ENCODE measurements at places on chromosomes 13 and 19.

DNA sequence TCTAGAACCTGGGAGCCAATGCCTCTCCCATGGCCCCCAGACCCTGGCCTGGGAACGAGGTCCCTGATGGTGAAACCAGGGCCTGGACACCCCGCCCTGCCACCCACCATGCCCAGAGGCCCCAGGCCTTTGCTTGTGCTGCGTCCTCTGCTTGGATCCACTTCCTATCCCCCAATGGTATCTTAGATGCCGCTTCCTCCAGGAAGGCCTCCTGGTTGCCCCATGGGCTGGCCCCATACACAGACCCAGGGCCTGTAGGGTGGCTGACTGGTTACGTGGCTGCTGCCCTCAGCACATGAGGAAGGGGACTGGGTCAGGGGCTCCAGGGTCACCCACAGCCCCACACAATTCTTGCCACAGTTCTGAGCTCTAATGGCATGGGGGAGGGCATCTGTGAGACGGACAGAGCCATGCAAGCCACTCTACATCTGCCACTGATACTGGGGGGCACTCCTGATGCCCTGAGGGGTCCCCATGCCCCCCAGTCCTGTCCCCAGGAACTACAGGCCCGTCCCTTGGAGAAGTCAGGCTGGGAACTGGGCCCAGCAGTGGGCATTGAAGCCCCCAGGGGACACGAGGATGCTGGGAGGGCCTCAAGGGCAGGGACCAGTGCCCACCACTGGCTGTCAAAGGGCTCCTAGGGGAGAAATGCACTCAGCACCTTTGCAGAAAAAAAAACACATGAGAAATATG lies 5.0 kb downstream of the RPL36 start:
- DNase-seq = no peak

GRCh38 chr19:42206871-42207755 lies 10.4 kb downstream of the DEDD2 start:
- no peak for DNase-seq

DNA sequence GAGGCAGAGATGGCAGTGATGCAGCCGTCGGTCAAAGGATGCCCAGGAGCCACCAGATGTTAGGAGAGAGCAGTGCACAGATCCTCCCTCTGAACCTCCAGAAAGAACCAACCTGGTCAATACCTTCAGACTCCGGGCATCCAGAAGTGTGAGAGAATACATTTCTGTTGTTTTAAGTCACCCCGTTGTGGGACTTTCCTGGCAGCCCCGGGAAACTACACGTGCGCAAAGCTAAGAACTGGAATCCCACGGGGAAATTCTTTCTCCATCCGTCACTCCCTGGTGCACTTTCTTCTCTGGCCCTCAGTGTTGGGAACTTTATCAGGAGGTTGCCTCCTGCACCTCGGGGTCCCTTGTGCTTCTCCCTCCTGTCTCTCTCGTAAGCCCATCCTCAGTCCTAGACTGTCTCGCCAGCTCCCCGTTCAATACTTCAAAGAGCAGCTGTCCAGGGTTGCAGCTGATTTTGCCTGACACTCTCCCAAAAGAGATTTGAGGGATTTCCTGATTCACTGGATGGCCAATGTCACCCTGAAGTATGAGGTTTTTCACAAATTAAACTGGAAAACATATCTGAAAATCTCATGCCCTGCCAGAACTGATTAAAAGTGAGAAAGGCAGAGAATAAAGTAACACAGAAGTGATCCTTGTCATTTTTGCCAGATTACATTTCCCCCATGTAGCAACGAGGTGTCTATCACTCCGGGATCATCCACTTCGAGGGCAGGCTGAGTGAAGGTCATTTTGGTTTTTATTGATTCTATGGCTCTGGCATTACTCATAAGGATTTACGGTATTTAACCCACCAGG lies 136.8 kb downstream of the DCT start:
- DNase-seq = peak; percentile 42

DNA sequence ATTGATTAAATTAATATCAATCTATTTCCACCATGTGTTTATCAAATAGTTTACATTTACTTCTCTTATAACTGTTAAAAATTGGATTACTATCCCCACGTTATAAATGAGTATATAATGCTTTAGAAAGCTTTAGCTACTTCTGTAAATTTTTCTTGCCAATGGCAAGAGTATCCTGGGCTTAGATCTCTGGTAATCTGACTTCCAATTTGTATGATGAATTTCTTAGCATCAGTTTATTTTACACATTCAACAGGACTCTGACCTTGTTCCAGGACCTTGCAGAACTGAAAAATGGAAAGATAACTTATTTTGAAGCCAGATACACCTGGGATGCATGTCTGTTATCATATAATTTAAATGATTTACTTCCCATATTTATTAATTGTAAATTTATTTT lies 2759.4 kb downstream of the PCDH9 start:
- no peak for DNase-seq

GRCh38 chr19:2060884-2061494 lies 9.9 kb upstream of the MKNK2 start:
- DNase-seq = no peak

GRCh38 chr13:75326173-75327134 lies 155.5 kb downstream of the TBC1D4 start:
- DNase-seq = peak; percentile 5

DNA sequence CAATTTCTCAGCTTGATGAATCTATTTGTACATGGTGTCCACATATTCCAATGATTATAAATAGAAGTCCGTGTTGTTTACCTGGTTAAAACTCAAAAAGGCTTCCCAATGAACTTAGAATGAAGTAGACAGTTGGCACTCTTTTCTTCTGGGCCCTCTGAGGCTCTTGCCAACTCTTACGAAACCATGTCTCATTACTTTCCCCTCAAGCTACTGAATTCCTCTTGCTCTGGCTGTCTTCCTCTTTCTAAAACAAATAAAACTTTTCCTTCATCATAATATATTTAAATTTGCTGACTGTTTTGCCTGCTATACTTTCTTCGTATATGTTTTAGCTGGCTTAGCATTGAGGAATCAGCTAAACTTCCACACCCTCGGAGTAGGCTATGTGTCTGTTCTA lies 139.7 kb downstream of the SLITRK6 start:
- no peak for DNase-seq

DNA sequence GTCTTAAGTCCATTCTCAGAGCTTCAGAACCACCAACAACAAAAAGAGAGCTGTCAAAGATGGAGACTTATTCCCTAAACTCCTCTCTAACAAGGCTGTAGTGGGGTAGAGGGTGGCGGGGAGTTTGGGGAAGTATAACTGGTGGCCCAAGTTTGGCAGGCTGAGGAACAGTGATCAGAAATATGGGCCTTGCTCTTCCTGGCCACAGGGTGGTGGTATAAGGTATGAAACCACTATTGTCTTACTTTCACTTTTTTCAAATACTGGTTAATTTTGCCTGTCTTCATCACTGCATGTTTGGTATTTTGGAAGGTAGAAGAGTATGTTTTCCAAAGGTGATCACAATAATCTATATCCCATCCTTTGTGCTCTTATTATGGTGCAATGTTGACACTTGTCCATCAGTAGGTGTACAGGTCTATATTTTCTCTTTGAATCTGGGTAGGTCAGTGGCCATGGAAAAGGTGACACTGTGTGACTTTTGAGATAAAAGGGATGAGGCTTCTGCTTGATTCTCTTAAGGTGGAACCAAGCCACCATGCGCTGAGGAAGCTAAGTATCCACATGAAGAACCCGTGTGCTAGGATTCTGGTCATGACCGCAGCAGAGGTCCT lies 23.2 kb upstream of the GPC5 start:
- no peak for DNase-seq

DNA sequence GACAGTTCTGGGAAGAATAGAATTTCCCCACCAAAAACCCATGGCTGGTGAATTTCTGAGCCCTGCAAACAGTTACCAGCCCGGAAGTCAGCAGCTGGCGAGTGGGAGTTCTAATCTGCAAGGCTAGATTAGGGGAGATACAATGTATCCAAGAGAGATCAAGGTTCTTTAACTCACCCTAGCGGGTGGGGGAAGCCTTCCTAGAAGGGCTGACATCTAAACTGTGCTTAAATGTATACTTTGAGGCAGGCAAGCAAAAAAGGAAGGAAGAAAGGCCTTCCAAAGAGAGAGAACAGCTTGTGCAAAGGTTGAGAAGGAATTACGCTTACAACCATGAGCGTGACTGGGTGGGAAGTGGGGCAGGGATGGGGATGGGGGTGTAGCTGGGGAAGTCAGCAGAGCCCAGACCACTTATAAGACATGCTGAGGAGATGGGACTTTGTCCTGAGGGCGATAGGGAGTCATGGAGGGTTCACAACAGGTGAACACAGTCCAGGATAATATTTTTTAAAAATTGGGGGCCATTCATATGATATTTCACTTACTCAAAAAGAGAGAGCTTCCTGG lies 20.8 kb upstream of the ZNRF4 start:
- no peak for DNase-seq

DNA sequence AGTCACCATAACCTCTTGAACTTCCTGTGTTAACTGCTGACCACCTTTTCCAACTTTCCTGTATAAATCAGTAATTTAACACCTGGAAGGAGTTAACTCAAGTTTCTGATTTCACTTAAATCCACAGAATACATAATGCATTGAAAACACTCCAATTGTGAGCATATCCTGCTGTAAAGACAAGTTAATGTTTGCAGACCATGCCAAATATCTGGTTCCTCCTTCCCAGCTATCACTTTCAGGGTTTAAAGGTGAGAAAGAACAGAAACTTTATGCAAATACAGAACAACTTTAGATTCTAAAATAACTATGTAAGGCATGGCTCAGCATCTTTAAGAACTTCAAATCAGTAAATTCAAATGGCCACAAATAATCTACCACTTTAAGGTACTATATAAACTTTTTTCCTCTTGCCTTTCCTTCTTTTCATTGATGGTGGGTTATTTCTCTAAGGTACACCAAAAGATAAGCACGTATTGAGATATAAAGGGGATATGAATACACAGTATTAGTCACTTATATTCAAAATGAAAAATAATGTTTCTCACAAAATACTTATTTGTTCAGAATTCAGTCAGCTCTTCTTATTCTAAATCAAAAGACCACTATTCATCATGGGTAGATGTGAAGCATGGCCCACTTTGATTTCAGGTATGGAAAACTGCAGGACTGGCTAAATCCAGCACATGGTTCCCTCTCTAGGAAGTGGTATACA lies 6.6 kb upstream of the TPTE2 start:
- no peak for DNase-seq

- no peak for DNase-seq
Measured at GRCh38 chr13:50377726-50378270, 362.6 kb downstream of the KCNRG start.

- DNase-seq = no peak
Measured at GRCh38 chr19:30374539-30374864, 2.3 kb downstream of the ZNF536 start.

GRCh38 chr19:30154410-30154809 lies 212.4 kb downstream of the URI1 start:
- DNase-seq = no peak

- DNase-seq = no peak
Measured at GRCh38 chr19:38528213-38528755, 89.5 kb downstream of the MAP4K1 start.

DNA sequence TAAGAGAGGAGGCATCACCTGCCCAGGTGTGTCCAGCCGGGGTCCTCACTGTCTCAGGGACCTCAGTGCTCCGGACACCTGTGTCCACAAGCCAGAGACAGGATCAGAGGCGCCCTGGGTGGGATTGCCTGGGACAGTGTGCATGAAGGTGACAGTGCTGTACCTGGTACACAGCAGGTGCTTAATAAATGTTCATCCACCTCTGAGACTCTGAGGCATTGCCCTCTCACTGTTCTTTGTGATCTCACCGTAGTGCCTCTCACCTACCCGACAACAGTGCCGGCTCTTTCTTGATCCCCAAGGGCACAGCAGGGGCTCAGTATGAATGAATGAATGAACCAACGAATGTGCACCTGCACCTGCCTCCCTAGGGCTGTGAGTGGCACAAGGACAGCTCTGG lies 9.2 kb downstream of the RDH13 start:
- no peak for DNase-seq

DNA sequence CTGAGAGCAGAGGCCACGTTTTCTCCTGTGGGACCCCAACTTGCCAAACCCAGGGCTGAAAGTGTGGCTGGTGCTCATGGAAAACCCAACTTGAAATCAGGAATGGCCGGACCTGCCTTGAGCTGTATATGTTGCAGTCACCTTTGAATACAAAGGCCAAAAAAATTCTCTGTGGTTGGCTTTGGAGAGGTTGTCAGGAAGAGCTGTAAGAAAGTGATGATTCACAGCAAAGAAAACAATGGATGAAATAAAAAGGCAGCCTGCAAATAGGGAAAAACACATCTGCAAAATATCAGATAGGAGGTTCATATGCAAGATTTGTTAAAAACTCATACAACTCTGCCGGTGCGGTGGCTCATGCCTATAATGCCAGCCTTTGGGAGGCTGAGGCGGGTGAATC lies 715.8 kb downstream of the UQCRFS1 start:
- no peak for DNase-seq

- DNase-seq = no peak
Measured at GRCh38 chr19:54947381-54947780, at the start of gene NLRP7. Gene NLRP7 (minus strand): TSS chr19:54947530.

DNA sequence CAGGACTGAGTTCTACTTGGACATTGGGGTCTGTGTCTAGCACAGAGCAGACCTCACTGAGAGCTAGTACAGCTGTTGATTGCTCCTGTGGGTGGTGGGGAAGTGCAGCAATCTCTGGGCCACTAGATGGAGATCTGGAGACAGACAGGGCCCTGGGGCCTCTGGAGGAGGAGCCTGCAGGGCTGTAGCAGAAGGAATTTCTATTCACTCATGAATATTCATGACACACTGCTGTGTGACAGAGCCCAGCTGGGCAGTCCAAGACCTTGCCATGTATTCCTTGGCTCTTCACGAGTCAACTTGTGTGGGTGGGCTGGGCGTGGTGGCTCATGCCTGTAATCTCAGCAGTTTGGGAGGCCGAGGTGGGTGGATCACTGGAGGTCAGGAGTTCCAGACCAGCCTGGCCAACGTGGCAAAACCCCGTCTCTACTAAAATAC lies 37.5 kb downstream of the SUGP2 start:
- DNase-seq = peak; percentile 79

DNA sequence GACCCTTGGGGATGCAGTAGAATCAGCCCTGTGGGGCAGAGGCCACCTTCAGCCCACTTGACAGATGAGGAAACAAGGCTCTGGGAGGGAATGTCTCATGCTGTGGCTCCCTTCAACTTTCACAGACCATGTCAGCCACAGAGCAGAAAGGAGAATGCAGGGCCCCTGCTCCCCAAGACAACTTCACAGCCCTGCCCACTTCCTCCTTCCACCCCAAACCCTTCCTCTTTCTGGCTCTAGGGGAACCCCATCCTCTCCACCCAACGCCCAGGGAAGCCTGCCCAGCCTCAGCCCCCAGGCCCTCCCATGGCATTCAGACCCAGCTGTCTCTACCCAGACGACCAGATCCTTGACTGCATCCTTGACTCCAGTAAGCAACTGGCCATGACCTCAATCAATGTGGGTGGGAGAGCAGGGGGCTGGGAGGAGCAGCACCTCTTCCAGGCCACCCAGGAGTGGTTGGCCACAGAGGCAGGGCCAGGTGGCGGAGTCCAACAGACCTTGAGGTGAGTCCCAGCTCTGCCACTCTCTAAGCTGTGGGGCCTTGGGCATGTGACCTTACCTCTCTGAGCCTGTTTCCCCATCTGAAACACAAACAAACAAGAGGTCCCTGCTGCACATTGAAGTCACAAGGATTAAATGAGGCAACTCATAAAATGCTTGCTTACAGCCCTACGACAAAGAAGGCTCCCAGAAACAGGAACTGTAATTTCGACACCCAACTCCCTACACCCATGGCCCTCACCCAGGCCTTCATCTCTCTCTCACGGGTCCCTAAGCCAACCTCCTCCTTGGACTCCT lies 15.8 kb downstream of the DEDD2 start:
- no peak for DNase-seq

Data from eye (tissue), 1 donor.